Activated CD4-positive, CD25-positive, alpha-beta regulatory T cell treated with anti-CD3 and anti-CD28 coated beads, Interleukin-2, amount 50 U/mL, for 72 hours (primary cell): ENCODE measurements at places on chromosomes 6 and 20.
A peak's percentile ranks its signal among the peaks of the same experiment; 100 is the strongest.

- no peak for DNase-seq
Observed at GRCh38 chr20:56975838-56976237, 290.6 kb downstream of the BMP7 start.

GRCh38 chr20:54139188-54139587 is 34.6 kb downstream of the CYP24A1 start:
- DNase-seq, result no peak

- DNase-seq, result no peak
Observed at GRCh38 chr6:152386131-152386530, 251.0 kb downstream of the SYNE1 start.

DNA sequence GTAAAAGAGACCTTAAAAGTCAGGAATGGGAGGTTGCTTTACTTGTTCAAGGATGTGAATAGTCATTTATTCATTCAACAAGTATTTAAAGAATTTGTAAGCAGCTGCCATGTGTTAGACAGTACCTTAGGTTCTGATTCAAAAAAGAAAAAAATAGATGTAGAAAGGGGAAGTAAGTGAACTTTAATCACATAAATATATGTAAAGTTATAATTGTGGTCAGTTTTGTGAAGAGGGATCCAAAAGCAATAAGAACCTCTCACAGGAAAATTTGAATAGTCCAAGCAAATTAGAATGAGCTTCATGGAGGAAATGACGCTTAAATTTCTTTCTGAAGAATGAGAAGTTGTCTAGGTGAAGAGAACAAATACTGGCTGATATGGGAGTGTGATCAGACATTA is 596.1 kb upstream of the CITED2 start:
- DNase-seq, result no peak

DNA sequence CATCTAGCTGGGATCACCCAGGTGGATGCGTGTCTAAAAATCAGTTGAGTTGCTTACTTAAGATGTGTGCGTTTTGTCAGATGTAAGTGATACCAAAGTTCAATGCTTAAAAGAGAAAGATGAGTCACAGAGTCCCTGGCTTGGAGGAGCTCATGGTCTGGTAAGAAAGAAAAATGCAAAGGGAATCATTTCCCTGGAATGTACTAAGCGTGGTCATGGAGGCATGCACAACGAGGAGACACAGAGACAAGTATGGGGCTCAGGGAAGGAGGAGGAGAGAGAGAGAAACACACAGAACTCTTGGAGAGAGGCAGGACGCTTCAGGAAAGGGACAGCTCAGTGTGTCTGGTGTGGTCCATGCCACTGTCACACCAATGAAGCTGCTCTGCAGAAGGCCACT is 186.9 kb upstream of the GMDS start:
- no peak for DNase-seq

- DNase-seq, result no peak
Observed at GRCh38 chr6:142440600-142441293, 138.9 kb downstream of the ADGRG6 start.

DNA sequence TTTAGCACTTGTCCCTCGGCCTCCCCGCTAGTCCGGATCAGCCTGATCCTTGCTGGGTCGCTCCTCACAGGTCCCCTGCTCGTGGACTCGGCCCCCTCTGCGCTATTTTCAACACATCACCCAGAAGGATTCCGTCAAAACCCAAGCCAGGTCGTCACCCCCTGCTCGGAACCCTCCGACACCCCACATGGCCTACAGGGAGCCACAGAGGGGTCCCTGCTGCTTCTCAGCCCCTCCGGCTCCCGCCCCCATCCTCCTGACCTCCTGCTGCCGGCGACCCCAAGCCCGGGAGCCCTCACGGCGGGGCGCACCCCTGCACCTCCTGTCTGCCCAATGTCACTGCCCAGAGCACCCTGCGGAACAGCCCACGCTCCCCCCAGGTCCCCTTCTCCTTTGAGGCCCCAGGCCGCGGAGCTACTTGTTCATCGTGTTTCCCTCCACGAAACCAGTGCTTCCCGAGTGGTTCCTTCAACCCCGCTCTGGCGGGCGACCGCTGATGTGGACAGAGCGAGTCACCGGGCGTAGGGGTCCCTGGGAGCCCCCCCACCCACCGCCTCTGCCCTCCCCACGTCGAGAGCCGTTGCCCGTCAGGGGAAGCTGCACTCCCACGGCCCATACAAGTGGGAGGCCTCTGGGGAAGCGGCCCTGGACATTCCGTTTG is 638 bp upstream of the MYL9 start:
- DNase-seq, result no peak

DNA sequence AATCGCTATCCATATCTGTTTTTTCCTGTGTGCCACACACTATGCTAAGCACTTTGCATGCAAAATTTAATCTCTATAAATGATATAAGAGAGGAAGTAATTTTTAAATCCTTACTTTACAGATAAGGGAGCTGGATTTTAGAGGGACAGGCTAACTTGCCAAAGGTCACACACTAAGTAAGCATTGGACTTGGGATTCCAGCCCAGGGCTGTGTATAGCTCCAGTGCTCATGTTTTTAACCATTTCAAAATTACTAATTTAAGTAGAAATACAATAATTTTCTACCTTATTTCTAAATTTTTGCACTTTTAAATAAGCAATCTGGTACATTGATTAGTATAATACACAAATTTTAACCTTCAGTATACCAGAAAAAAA is 144.6 kb downstream of the UST start:
- DNase-seq, result no peak

DNA sequence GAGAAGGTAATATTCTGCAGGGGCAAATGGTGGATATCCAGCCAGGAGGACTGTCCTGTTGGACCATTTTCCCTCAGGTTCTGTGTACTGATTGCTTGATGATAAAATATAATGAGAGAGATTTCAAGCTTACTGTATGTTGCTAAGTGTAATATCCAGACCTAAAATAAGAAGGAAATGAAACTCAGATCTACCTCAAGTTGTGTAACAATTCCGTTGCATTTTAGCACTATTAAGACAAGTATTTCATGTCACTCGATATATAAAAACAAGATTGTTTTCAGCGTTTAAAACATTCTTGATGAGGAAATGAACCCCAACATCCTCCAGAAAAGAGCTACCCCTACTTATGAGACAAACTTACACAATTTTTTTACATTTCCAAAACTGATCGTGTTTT is 57.2 kb downstream of the RGS17 start:
- DNase-seq, result no peak

DNA sequence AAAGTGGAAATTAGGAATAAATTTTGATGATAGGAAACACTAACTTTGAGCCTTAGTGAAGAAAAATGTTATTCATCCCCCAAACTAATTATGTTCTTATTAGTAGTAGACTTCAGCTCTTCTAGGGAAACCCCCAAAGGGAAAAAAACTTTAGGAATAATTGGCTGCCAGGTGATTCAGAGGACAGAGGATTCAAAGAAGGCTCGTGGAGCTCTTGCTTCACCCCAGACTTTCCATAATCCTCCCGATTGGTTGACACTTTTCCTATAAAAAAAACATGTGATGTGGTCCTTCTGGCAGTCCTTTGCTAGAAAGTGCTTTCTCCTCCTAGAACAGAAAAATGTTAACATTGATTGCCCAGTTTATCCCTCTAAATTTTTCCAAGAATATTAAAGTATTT is 5.6 kb upstream of the CCDC170 start:
- DNase-seq, result no peak

DNA sequence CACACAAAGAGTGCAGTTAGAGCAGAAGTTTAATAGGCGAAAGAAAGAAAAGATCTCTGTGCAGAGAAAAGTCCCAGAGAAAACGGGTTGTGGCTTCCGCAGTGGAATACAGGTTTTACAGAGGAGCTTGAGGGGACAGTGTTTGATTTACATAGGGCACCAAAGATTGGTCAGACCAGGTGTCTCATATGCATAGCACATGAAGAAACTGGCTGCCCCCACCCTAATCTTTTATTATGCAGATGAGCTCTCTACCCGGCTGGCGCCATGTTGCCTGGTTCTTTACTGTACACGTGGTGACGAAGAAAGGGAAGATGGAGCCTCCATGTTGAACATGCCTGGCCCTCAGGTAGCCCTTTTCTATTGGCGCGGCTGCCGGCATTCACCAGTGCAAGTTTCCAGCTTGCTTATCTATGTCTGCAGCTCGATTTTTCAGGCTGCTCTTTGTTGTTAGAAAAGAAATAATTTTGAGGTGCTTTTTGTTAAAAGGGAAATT is 47.4 kb downstream of the SLC35B3 start:
- no peak for DNase-seq

- DNase-seq, result no peak
Observed at GRCh38 chr6:48222241-48222640, 111.2 kb upstream of the PTCHD4 start.

DNA sequence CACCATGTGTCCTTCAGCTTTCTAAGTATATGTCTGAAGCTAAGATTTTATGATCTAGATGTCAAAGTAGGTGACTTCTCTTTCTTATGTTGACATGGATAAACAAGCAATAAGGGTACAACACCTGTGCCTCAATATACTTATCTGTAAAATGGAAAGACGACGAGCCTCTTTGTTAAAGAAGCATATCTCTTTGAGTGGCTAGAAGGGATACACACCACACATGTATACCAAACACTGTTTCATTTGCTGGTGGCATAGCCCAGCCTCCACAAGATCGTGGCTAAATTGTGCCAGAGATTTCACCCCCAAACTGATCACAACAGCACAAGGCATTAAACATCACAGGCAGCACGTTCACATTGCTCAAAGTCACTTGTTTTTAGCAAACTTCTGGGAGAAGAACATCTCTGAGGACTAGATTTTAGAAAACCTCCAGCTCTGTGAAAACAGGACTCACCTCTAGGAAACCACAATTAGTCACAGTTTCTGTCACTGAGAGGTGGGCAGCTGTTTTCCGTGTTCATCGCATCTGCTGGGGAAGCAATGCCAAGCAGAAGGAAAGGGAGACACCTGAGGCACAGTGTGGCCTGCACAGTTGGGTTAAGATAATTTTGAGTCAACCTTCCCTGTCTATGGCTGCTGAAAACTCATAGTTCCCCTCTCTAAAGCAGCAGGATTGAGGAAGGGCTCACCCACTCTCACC is 263.0 kb upstream of the PLCB4 start:
- DNase-seq, result no peak

GRCh38 chr20:58064411-58065010 is 163.9 kb downstream of the ANKRD60 start:
- no peak for DNase-seq

DNA sequence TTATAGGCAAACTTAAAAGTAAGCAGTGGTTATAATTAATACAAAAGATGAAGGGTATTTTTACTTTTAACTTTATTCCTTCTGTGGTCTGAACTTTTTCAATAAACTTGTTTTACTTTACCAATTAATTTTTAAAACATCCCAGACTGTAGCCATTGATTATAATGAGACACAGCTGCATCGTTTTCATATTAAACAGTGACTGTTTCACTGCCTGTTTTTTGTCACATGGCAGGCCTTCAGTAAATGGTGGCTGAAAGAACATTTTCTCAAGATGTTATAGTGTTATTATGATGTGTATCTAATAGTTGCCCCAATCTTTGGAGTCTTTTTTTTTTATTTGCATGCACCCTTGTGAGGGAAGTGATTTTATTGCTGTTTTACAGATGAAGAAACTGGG is 95.1 kb downstream of the PLCB4 start:
- DNase-seq, result no peak

DNA sequence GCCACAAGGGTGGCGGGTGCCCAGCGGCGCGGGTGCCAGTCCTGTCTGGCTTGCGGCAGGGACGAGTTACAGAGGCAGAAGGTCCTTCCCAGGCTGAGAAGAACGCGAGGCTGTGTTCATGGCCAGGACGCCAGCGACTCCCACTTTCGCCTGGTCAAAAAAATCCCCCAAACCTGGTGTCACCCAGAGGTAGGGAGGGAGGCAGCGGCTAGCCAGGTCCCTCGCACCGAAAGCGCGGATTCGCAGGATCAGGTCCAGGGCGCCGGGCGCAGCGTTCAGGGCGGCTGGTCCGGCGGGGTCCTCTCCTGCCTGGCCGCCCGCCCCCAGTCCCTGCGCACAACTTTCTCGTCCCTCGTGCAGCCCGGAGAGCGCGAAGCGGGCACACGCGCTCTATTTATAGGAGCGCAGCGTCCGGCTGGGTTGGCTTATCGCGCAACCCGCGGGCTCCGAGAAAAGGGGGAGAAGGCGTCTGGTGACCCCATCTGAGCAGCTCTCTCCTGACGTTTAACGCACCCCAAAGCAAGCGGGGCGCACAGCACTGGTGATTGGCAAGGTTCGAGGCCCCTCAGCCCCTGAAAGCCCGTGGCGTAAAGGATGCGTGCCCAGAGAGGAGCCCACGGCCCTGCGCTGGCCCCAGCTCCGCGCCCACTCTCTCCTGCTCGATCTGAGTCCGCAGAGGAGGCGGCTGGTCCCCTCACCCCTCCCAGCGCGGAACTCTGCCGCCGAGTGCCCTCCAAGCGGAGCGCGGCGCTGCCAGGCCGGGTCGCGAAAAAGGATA is 519 bp downstream of the CBLN4 start:
- DNase-seq, result no peak

- DNase-seq, result peak; percentile 79
Observed at GRCh38 chr20:63553251-63553932, 567 bp upstream of the FNDC11 start.

- DNase-seq, result peak; percentile 48
Observed at GRCh38 chr6:37182736-37183590, 13.0 kb downstream of the PIM1 start.

DNA sequence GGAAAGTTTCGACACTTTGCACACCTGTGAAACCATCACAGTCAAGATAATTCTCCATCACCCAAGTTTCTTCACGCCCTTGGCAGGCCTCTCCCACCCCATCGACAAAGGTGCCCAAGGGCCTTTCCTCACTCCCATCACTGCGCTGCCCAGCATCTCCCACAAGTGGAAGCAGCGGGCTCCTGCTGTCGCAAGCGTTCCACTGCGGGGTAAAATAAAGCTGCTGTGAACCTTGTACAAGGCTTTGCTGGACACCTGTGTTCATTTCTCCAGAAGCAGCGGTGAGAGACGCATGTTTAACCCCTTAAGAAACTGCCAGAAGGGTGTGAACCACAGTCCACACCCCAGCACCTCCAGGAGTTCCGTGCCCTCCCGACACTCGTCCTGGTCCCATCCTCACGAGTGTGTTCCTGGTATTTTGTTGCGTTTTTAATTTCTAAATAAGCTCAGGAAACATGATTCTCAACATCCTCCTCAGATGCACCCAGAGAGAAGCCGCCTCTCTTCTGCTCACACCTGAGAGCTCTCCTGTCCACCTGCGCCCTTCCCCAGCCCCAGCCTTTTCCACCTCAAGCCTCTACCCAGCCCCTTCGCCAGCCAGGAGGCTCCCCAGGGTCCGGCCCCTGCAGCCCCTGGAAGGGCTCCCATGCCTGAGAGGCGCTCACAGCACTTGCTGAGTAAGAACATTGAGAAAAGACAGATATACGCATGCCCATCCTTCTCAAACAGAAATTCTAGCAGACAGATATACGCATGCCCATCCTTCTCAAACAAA is 97.5 kb downstream of the TAF4 start:
- DNase-seq, result no peak
